HFFc6 (cell line): ENCODE measurements at places on chromosomes 1 and 21.

- no peak for DNase-seq
These were observed 28.5 kb downstream of the PALMD start for GRCh38 chr1:99674115-99675064.

GRCh38 chr1:202577381-202577780 is 132.9 kb downstream of the SYT2 start:
- DNase-seq: peak; percentile 28

- no peak for DNase-seq
These were observed 94.9 kb downstream of the DYRK1A start for GRCh38 chr21:37461479-37461878.

- DNase-seq: no peak
These were observed 2.2 kb downstream of the LMO4 start for GRCh38 chr1:87330885-87331364.

DNA sequence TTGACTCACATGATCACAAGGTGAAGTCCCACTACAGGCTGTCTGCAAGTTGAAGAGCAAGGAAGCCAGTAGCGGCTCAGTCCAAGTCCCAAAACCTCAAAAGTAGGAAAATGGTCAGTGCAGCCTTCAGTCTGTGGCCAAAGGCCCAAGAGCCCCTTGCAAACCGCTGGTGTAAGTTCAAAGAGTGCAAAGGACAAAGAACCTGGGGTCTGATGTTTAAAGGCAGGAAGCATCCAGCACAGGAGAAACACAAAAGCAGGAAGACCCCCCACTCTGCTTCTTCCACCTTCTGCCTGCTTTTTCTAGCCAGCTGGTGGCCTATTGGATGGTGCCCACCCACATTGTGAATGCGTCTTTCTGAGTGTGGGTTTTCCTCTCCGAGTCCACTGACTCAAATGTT is 2222.6 kb downstream of the MRPL39 start:
- no peak for DNase-seq

GRCh38 chr1:244642988-244643387 is 9.9 kb upstream of the DESI2 start:
- no peak for DNase-seq

- no peak for DNase-seq
These were observed 57.9 kb downstream of the EPRS1 start for GRCh38 chr1:219988387-219988786.

DNA sequence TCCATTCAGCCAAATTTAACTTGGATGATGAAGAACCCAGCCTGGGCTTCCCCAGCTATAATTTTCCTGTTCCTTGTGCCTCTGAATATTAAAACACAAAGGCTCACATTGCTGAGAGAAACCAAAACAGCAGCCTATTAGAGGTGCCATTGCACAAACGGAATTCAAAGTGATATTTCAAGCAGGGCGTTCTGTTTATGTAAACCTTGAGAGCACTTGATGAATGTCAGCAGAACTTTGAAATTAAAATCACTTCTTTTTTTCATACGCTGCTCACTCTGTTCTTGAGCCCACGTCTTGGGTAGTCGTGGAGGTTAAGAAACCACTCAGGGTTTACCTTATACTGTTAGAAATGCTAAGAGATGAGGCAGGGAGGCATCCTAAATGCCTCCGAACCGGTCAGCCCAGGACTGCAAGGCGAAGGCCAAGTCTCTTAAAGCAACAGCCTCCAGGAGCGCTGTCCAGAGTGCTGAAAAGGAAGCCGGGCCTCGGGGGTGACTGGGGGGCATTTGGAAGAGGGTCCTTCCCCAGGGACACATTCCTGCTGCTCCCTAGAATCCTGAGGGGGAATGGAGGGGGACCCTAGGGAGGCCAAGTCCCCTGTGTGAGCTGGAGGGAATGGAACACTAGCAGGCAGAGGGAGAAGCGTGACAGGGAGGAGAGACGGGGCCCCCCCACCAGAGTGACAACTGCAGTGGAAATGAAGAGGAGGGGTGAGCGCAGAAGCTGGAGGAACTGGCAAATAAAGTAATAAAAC is 154.8 kb upstream of the VAMP3 start:
- no peak for DNase-seq

DNA sequence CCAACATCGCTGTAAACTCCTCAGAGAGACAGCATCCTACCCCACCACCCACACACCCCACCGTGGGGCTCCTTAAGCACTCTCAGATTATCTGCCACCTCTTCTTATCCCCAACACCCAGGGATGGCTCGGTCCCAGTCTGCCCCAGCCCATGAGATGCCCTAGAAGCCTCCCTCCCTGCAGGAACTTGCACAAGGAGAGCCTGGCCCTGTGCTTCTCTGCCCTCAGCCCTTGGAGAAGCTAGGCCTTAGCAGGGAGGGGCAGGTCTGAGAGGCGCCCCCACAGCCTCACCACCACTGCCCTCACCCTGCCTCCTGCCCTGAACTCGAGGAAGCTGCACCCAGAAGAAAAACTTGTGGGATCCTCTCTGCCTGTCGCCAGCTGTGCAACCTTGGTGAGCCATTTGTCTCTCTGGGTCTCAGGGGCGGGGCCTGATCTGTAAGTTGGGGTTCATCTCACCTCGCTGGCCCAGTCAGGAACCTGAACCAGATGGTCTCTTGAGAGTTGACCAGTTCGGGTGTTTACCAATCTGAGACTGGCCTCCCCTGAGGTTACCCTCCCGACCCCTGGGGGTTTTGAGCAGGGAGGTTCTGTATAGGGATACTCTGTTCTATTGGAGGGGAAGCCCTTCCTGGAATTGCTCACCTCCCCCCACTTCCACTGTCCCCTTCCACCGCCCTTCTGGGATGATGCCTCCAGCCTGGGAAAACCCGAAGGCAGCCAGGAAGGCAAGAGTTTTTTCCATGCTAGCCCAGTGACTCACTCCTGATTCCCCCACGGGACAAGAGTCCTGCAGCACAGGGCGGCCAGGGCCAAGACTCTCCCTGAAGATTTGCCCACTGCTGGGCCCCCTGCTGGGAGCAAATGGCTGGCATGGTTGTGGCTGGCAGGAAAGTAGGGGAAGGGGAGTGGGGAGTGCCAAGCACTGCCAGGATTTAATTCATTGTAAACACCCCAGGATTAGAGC is at the start of gene S100A3:
S100A3 (minus strand) TSS at position 537 of the 967 bp plus-strand sequence. CDS start 773 bp downstream, outside the sequence.
- peak; percentile 85 for DNase-seq

- DNase-seq: no peak
These were observed 1265.9 kb downstream of the BRINP3 start for GRCh38 chr1:189211742-189212141.

DNA sequence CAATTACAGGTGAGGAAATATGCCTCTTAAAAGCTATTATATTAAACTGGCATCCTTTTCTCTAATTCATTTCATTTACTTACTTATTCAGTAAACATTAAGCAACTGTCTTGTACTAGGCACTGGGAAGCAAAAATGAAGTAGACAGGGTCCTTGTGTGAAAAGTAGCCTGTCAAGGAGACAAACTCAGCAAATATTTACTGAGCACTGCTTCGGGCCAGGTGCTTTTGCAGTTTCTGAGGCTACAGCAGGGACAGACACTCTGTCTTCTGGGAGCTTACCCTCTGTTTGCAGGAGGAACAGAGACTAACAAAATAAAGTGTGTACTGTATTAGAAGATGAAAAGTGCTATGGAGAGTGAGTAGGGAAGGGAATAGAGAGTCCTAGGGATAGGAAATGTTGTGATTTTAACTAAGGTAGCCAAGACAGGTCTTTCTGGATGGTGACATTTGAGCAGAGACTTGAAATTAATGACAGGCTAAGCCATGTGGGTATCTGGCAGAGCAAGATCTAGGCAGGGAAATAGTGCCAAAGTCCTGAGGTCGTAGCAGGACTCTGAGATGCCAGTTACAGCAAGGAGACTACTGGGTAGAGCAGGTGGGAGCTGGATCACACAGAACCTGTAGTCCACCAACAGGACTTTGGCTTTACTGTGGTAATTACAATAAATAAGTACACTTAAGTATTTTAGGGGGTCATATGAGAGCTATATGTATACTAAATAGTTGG is 133.0 kb downstream of the ITSN1 start:
- DNase-seq: no peak

DNA sequence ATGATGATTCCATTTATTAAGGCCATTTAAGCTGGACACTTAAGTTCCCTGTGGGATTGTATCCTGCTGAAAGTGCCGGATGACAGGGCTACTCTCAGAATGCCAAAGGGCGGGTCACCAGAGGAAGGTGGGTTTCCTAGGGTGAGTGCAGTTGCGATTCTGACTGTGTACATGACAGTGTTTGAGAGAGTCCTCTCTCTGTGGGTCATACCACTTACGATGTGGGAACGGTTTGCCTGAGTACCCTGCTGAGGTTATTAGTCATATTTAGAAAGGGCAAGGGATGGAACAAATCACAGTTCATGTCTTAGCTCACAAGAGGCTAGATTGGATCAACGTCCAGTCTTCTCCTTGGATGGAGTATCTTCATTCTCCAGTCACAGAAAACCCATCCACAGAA is 461.9 kb downstream of the CAMTA1 start:
- no peak for DNase-seq

- DNase-seq: no peak
These were observed 61.3 kb downstream of the VCAM1 start for GRCh38 chr1:100780814-100781213.

GRCh38 chr1:25099343-25099951 is 132.9 kb downstream of the SYF2 start:
- no peak for DNase-seq

- no peak for DNase-seq
These were observed 78.9 kb downstream of the RAP1GAP start for GRCh38 chr1:21590126-21590880.

DNA sequence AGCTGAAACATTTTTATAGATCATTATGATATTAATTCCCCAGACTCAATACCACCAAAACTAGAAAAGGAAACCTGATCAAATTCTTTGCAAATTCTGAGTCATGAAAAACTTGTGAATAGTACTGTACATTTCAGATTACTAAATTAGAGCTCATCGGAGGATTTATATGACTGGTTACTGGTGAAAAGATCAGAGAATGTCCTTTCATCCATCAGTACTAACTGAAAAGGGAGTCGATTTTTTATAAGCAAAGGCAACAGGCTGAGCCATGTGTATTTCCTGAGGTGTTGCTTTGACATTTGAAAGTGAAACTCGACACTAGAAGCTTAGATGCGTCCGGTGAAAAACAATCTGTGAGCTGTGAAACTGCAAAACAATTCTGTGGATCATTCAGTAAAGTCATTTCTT is 155.7 kb downstream of the TNFSF18 start:
- no peak for DNase-seq

DNA sequence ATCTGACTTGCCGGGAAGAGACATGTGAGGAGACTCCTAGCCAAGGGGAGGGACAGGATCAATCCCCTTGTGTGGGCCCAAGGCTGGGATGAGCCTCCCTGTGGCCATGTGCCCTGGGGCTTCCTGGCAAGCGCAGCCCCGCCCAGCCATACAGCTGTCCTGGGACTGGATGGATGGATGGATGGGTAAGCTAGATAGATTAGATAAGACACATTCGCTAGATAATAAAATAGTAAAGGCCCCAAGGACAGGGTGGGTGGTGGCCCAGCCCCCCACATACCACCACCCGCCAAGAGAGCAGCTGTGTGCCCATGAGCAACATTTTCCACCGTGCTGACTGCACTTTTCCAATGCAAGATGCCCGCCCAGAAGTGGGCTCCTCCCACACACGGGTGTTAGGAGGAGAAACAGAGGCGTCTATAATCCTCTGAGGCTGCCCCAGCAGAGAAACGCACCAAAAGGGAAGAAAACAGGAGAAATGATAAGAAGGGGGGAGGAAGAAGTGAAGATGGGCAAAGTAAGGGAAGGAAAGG is 25.1 kb downstream of the ZBTB17 start:
- peak; percentile 62 for DNase-seq

GRCh38 chr1:91781371-91781825 is 104.6 kb downstream of the TGFBR3 start:
- peak; percentile 88 for DNase-seq

DNA sequence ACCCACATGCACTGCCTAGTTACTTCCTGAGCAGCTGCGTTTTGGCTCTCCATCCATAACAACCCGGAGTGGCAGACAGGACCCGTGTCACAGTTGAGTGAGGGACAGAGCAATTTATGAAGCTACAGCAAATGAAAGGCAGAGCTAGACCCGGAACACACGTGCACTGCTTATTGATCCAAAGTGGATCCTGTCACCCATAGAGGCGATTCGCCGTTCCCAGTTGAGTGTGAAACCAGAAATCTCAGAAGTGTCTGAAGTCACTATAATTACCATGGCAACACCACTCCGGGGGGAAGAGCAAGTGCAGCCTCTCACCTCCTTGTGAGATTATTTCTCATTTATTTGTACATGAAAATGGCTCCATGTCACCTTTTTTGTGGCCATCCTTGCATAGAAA is 365.2 kb downstream of the DSCAM start:
- no peak for DNase-seq

DNA sequence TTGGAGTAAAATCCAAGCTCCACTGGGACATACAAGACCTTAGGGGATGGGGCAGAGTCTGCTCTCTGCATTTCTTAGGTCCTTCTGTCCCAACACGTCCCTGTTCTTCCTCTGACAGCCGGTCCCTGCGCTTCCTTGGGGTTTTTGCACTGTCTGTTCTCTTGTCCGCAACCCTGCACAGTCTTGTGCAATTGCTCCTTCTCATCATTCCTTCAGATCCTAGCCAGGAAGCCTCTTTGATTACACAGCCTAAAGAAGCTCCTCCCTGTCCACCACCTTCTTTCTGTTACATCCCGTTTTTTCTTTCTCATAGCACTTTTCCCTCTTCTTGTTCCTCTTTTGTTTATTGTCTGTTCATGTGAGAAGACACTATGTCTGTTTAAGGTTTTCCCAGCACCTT is 19.9 kb downstream of the ACOT11 start:
- no peak for DNase-seq

- no peak for DNase-seq
These were observed 378.7 kb downstream of the KCNT2 start for GRCh38 chr1:196229546-196229945.

DNA sequence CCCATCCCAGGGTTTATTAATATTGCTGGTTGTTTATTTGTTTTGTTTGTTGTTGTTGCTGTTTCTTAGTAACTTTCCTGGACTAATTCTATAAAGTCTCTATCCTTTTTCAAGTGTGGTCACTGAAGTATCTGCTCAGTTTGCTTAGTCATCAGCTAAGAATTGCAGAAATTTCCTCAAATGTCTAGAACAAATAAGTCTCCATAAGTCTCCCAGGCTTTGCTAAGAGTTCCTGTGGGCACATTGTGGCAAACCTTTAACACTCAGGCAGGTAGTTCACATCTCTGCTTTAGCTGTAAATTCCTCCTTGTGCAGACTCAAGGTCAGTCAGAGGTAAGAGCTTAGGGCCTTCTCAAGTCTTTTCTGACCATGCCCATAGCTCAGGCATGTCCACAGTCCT is 38.9 kb upstream of the C1orf185 start:
- peak; percentile 93 for DNase-seq
